ENCODE measurements at places on chromosomes 2 and 18.

DNA sequence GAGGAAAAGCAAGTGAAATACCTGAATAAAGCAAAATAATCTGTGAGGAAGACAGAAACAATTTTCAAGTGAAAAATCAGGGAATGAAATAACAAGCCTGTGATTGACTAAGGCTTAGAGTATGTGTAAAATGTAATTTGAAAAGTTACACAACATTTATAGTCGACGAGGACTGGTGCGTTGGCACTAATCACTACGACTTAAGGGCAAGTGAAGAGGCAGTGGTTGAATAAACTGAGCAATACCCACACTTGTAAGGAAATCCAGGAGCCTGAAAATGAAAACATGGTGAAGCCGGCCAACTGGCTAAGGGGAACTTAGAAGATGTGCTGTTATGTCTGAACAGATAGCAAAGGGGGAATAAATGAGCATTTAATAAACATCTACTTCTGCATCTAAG, 13.4 kb downstream of the DOK1 start:
- DNase-seq = no peak

- no peak for DNase-seq
Observed at GRCh38 chr2:171959998-171960397, 37.7 kb downstream of the HAT1 start.

GRCh38 chr2:223418604-223419199, 183.5 kb downstream of the SCG2 start:
- DNase-seq = no peak

- no peak for DNase-seq
Observed at GRCh38 chr18:10053861-10054260, 140.0 kb downstream of the VAPA start.

GRCh38 chr2:219402665-219403515, 15.2 kb upstream of the DNPEP start:
- no peak for DNase-seq

- no peak for DNase-seq
Observed at GRCh38 chr18:4233468-4233867, 221.6 kb downstream of the DLGAP1 start.

- DNase-seq = no peak
Observed at GRCh38 chr2:37568565-37568964, 102.9 kb downstream of the CDC42EP3 start.

- DNase-seq = no peak
Observed at GRCh38 chr2:83817511-83817910, 641.6 kb downstream of the SUCLG1 start.

DNA sequence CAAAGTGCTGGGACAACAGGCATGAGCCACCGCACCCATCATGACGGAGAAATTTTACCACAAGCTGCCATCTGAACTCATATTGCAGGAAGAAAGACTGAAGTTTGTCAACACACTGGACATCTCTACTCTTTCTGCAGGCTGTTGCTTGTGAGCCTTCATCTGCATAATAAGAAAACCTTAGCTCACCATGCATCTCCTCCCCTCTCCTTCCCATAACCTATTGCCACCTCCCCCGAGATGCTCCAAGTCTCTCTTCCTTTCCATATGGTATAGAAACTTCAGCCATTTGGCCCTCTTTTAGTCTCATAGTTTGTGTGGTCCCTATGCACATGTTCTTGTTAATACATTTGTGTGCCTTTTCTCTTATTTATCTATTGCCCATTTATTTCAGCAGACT, 19.1 kb upstream of the C2orf72 start:
- DNase-seq = no peak

DNA sequence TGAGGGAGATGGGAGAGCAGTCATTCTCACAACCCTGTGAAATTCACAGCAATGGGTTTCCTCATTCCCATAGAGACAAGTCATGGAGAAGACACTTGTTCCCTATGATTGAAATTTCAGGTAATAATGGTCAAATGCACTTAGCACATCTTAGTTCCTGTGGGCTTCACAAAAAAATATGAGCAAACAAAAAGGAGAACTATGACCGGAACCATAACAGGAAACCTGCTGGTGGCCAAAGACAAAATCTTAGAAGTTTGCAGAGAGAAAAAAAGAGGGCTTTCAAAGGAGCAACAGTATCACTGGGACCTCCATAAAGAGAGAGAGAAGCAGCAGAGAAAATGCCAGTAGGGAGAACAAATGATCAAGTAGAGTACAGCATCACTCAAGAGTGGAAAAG, 138.9 kb upstream of the APCDD1 start:
- DNase-seq = no peak

- DNase-seq = no peak
Observed at GRCh38 chr18:47163241-47163640, 12.9 kb downstream of the IER3IP1 start.

GRCh38 chr18:10050956-10051355, 137.1 kb downstream of the VAPA start:
- no peak for DNase-seq

DNA sequence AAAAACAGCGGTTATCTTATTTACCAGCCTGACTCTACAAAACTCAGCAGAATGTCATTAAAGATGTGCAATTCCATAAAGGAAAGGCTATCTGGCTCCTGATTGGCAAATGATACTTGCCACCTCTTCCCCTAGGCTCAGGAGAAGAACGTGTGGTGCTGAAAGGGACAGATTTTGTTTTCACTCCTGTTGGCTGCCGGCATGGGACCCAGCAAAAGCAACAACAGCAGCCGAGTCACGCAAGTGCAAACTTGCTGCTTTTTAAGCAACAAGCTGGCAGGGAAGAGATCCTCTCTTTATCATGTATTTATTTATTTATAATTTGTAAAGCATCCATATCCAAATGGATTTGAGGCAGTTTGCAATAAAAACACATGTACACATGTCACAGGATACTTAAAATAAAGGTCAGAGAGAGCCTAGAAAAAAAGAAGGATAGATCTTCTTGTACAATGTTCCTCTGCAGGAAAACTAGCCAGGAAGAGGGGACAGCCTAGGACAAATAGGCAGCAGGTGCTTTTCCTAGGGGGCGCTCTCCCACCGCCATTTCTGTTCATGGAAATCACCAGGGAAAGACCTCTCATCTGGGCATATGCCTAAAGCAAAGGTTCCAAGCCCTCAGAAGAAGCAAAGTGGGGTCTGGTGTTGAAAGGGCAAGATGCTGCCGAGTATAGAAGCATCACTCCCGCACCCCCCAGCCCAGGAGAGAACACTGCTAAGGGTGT, 799.3 kb downstream of the BCL11A start:
- no peak for DNase-seq

- DNase-seq = no peak
Observed at GRCh38 chr2:239169311-239170048, 231.3 kb downstream of the HDAC4 start.

- no peak for DNase-seq
Observed at GRCh38 chr2:241047253-241048010, 49.0 kb downstream of the SNED1 start.

DNA sequence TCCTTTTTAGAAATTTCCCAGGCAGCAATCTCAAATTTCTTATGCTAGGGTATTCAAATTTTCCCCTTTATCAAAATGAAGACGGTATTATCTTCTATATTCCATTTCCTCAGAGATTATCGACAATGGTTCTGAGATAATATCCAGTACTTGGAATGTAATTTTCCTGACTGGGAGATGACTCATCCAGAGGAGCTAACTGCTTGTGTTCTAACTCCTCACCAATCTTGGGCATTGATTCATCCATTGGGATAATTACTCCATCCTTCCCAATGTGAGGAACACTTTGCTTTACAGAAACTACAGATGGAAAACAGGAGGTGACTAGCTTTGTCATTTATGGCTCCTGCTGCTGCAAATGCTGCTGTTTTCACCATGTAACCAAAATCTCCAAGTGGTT, 239.4 kb upstream of the LYPD1 start:
- DNase-seq = no peak

DNA sequence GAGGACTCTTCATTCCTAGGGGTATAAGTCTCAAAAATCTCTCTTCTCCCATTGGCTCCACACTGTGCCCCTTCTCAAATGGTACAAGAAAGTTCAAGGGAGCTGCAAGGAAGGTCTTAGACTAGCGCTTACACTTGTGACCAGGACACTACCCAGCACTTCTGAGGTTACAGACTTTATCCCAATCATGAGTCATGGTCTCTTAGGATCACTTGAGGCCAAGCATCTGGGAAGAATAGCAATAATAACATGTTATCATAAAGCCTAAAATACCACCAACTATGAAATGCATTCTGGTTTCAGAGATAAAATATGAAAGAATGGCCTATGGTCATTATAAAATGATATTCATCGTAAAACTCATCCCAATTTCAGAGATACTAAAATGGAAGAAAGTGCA, 309.9 kb upstream of the PKDCC start:
- no peak for DNase-seq

Data from cortex of kidney (tissue), 1 donor.